ENCODE measurements at places on chromosomes 4 and X.

DNA sequence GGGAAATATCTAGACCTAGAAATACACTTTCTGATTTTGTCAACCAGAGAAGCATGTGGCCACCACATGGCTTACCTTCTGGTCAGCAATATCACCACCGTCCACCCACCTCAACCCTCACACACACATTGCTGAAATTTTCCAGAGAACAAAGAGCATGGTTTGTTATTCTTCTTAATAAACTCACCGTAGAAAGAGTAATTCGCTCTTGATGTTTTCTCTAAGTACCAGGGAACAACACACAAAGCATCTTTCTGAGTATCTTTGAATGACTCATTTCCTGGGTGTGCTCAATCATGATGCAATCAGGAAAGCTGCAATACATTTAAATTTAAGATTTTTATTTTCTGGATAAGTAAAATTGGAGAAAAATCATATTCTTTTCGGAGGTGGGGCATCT is 24.7 kb upstream of the LRAT start:
- no peak for DNase-seq

DNA sequence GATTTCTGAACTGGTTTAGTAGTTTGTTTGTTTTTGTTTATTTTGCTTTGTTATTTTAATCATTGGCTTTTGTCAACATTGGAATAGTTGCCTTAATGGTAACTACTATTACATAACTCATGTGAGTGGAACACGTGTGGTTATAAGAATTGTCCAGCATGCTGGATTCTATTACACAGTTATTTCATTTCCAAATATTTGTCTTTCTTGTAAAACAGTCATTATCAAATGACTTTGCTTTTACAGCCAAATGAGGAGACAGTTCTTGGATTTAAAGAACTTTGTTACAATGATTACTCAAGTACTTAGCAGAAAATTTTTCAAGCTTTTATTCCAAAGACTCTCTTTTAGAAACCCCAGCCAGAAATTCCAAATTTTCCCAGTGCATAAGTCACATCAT is 516.1 kb upstream of the MAGEB2 start:
- DNase-seq: no peak

DNA sequence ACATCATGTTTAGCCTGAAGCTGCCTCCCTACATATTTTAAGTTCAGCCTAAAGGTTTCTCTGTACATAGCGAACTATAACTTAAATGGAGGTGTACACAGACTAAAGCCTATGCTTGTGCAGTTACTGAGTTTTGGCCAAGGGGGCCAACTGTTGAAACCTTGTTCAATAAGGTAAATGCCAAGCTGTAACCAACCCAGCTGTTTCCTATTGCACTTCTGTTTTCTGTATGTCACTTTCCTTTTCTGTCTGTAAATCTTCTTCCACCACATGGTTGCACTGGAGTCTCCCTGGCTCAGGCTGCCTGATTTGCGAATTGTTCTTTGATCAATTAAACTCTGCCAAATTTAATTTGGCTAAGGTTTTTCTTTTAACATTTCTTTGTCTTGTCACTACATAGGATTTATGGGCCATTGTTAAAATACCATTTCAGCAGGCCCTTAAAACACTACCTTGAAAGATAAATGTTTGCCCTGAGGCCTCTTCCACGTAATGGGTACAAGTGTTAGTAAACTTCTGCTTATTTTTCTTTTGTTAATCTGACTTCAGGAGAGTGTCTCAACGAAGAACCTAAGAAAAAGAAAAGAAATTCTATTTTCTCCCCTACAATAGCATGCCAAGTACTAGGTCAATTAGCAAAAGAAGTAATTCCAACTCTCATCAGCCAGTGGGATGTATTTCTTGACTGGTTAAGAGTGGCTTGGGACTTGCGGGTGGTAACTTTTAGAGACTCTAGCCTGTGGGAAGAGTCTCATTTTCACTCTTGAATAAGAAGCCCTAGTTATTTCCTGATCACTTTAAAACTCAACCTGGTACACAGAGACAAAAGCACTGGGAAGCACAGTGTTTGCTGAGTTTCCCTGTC is 45.7 kb upstream of the PRSS12 start:
- no peak for DNase-seq

DNA sequence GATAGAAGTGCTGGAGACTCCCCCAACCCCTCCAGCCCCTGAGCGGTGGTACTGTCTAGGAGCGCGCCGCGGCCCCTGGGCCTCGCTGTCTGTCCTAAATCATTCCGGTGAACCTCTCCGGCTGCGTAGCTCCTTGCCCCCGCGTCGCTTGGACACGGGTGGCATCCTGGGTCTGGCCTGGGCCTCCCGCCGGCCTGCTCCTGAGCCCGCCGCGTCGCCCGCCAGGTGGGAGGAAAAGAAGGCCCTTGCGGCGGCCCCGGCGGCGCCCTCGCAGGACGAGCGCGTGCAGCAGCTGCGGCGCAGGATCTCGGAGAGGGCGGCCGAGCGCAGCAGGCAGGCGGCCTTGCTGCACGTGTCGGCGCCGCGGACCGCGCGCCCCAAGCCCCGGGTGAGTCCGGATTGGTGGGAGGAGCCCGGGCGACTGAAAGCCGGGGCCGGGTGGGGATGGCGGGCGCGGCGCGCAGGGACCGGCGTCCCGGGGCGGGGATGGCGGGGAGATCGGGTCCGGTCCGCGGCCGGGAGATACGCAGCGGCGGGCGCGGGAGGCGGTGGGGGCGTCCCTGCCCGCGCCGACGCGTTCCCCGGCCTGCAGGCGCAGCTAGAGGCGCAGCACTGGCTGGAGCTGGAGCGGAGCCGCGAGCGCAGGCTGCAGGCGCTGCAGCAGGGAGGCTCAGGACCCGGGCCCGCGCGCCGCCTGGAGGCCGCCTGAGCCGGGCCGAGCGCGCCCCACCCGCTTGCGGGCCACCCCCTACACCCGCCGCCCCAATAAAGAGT is 6.5 kb upstream of the RNF4 start:
- peak; percentile 51 for DNase-seq

GRCh38 chr4:160326110-160326509 is 1223.2 kb downstream of the RAPGEF2 start:
- no peak for DNase-seq

- DNase-seq: no peak
These were observed 124.4 kb downstream of the EDA start for GRCh38 chrX:69740317-69740716.

GRCh38 chr4:16079046-16079445 is 4.8 kb downstream of the PROM1 start:
- DNase-seq: no peak

GRCh38 chr4:122017296-122017695 is 65.4 kb upstream of the TRPC3 start:
- peak; percentile 6 for DNase-seq

GRCh38 chr4:7281691-7282665 is 89.6 kb downstream of the SORCS2 start:
- DNase-seq: no peak

GRCh38 chr4:26281881-26282280 is 38.9 kb upstream of the RBPJ start:
- no peak for DNase-seq

- no peak for DNase-seq
These were observed 2.3 kb upstream of the RNF212 start for GRCh38 chr4:1115528-1116293.

GRCh38 chr4:155445306-155445705 is 68.5 kb upstream of the MAP9 start:
- DNase-seq: no peak

DNA sequence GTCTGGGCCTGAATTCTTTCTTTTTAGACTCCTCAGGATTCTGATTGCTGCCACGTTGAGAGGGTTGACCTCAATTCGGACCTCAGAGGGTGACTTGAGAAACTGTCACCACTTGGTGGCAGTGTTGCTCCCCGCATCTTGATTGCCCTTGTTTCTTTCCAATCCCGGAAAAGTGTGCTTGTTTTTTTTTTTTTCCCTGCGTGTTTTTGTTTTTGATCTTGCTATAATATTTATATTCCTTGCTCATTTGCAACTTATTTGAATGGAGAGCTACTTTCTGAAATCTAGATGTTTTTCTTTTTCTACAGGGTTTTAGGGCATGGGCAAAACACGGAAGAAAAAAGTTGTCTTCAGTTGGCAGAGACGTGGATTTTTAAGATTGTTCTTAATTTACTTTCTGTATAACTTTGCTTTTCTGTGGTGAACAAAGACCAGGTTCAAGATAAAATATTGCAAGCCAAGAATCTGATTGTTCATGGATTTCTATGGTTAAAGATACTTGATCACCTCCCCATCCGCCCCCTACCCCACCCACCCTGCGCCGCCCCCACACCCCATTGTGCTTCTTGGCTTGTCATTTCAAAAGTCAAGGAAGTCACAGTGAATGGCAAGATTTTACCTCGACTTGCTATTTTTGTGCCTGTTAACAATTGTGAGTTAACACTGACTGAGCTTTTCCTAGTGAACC is 102.0 kb downstream of the PTTG2 start:
- DNase-seq: peak; percentile 84

DNA sequence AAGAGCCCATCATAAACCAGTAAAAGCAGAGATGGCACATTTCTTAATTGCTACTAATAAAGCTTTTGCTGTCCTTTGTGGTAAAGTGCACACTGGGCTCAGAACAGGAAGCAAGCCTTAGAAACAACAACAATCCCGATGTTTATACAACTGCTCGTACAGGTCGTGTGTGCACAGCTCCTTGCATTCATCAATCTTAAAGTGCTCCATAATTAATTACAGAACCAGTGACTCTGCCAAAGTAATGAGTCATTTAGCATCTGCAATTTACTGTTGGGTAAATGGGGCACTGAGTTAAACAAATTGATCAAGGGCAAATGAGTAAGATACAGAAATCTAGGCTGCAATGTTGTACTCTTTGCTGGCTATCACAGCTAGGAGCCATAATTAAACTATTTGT is 61.3 kb upstream of the TXK start:
- no peak for DNase-seq

DNA sequence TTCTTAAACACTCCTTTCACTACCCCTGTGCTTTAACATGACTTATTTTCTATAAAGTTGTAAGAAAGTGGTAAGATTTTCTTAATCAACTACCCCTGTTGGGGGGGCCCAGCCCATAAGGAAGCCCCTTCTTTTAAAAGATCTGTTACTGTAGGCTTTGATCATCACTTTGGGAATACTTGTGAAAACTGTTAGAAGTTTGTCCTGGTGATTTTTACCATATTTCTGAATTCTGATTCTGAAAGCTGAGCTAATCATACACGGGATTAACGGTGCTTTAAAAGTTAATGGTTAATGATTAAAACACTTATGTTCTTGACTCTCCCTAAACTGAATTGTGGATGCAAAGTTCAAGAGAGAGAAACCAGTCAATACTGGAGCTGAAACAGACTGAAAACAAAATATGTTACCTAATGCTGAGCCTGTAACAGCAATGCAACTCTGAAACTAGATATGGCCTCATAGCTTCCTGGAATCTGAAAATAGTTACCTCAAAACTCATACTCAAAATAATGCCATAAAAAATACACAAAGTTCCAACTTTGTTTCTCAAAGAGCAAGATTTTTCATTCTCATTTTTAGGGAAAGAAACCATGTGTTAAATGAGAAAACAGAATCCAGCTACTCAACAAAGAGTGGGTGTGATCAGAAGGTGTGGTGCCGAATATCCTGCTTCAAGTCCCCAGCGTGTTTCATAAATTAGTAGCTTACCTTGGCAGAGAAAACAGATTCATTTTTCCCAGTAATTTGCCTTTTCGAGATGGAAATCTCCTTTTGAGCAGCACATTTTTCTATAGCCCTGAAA is 31.6 kb downstream of the ADH7 start:
- DNase-seq: no peak

- no peak for DNase-seq
These were observed 2.3 kb downstream of the SLC10A6 start for GRCh38 chr4:86846921-86847320.

DNA sequence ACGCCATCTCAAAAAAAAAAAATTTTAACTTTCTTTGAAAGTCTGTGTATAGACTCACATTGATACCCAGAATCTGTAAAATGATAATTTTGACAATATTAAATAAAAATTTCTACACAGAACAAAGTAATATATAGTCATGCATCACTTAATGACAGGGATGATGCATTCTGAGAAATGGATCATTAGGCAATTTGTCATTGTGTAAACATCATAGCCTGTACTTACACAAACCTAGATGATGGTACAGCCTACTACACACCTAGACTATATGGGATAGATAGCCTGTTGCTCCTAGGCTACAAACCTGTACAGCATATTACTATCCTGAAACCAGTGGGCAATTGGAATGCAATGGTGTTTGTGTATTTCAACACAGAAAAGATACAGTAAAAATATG is 107.7 kb downstream of the BLTP1 start:
- DNase-seq: no peak

GRCh38 chr4:141238186-141238585 is 17.5 kb downstream of the ZNF330 start:
- no peak for DNase-seq

DNA sequence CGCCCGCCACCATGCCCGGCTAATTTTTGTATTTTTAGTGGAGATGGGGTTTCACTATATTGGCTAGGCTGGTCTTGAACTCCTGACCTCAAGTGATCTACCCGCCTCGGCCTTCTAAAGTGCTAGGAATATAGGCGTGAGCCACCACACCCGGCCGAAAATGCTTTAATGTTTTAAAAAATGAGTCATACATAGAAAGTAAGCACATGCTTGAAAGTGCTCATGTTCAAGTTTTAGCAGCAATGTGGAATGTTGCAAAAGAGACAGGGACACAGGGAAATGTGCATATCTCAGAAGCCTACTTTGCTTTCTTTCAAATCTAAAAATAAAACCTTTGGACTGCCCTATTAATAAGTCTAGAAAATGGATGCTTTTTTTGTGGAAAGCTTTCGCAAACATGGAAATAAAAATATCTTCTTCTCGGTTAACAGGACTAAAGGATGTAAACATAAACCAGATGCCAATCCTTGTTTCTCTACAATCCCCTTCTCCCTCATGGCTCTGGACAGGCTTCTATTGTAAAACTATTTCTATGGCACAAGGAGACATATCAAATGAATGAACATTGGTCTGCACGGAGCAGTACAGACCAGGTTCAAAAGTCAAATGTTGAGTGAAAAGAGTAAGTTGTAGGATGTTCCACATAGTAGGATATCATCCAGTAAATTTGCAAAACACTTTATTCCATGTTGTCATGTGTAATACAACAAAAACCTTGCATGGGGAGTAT is 15.0 kb downstream of the MECP2 start:
- no peak for DNase-seq
